ENCODE measurements at places on chromosomes 12 and 14.

- DNase-seq: no peak
Observed at GRCh38 chr12:56521209-56521589, 421 bp upstream of the RBMS2 start.

DNA sequence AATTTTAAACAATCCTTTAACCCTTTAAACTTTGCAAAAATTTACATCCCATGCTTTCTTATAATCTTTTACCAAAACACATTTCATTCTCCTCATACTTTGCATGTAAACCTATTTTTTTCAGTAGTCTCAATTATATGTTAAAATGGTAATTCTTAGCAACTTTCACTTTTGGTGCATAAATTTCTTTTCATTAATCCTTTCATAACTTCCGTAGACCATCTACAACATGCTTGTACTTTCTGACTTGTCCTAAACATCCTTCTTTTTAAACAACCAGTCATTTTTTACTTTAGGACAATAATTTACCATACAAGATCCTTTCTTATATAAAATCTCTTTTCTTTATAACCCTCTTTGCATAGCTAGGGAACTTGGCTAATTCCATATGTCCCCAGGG, 19.5 kb downstream of the CCDC91 start:
- no peak for DNase-seq

GRCh38 chr12:121033625-121034349, 5.3 kb downstream of the OASL start:
- no peak for DNase-seq

DNA sequence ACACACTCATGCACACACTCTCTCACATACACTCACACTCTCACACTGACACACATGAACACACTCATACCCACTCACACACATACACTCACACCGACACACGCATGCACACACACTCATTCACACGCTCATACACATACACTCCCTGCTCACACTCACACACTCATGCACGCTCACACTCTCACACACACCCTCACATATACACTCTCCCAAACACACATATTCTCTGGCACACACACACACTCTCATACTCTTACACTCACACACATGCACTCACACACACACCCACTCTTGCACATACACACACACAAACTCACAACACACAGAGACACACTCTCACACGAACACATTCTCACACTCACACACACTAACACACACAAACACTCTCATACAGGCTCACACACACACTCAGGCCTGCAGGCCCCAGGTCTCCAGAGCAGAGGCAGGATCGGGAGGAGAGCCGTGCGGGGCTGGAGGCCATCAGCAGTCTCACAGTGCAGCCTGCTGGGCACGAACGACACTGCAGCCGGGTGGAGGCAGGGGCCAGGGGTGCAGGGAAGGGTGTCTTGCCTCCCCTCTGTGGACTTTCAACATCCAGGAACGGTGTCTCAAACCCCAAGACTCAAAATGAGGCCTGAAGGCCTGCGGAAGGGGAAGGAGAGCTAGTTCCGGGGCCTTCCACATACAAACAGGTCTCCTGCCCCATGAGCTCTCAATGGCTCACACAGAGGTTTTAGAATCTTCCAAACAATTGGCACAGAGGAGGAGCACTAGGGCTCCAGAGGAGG, 148.7 kb downstream of the ANO2 start:
- peak; percentile 90 for DNase-seq

DNA sequence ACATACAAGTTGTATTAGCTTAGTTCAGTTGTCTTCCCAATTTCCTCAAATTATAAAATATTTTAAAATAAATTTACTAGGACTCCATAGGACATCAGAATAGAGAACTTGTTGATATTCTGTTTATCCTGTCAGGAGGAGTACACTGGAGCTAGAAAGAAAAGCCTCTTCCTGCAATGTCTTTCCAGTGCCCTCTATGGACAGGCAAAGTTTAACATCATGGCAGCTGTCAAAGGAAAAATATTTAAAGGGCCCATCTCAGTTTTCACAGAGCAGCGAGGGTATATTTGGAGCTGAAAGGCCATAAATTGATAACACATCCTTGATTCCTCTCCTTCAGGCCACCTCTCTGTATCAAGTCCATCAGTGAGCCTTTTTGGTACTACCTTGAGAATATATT, 19.0 kb downstream of the DIP2B start:
- DNase-seq: no peak

GRCh38 chr12:123267991-123268843, 3.4 kb downstream of the CDK2AP1 start:
- DNase-seq: no peak

- DNase-seq: peak; percentile 39
Observed at GRCh38 chr12:240566-240965, 22.1 kb downstream of the SLC6A13 start.

GRCh38 chr12:10301103-10301502, 6.6 kb upstream of the KLRD1 start:
- DNase-seq: no peak

DNA sequence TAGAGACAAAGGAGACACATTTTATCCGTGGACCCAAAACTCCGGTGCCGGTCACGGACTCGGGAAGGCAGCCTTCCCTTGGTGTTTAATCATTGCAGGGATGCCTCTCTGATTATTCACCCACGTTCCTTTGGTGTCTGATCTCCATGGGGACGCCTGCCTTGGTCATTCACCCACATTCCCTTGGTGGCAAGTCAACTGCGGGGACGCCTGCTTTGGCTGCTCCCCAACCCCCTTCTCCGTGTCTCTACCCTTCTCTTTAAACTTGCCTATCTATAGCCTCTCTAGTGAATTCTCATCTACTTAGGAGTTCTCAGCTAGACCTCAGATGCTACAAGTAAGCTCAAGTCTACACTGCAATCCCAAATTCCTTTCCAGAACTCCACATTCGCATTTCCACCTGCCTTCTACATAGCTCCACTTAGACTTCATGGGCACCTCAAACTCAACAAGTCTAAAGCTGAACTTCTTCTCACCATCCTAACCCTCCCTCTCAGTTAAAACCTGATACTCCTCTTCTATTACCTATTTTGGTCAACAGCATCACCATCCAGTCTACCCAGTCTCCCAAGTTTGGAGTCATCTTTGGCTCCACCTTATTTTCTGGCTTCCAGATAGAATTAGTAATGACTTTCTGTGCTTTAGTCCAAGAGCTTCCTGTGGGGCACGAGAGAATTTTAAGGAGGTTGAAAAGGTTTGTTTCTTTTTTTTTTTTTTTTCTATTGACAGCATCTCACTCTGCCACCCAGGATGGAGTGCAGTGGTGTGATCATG, 14.4 kb downstream of the SPTLC2 start:
- DNase-seq: no peak

DNA sequence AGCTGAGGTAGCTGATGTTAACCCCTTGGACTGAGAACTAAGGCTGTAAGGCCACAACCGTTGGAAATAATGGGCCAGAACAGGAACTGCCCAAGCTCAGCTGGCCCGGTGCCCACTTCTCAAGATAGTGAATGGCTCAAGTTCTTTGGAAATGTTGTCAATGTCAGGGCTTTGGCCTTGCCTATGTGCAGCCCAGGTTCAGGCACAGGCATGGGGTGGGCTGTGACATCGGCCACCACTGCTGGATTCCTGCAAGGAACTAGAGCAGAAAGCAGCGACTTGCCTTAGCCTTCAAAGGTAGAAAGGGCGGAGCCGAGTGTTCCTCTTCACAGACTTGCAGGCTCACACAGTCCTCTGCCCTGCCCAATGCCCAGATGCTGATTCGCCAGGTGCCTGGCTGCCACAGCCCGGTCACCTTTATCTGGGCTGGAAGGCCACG, 291.2 kb downstream of the ZFP36L1 start:
- no peak for DNase-seq

DNA sequence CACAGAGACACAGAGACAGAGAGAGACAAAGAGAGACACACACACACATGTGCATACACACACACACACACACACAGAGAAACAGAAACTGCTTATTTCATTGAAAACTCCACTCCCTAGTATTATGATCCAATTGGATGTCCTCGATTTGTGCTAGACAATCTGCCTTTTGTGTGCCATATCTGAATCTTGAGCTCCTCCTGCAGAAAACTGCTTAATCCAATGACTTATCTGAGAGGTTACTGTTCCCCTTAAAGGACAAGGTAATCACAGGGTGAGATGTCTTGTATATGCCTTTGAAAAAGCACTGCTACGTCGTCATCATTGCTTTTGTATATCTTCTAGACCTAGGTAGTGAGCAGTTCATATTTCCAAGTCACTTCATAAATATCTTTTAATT, 371.5 kb downstream of the LRIG3 start:
- no peak for DNase-seq

GRCh38 chr14:45156067-45156466, 20.3 kb downstream of the FANCM start:
- no peak for DNase-seq

DNA sequence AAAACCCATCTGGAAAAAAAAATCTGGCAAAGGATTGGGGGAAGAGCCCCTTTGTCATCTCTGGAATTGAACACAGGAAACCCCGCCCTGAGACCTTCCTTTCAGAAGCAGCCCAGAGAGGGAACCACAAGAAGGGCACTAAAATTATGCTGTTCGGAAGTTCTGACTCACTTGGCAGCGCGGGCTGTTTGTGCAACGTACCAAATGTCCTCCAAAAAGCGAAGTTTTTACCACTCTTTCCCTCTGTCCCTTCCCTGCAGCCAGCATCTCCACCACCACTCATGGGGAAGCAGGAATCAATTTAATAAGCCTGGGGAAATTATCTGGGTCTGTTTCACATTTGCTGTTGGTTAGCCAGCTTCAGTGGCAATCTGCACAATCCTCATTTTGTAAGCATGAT, 3.2 kb upstream of the SYNE3 start:
- DNase-seq: no peak

DNA sequence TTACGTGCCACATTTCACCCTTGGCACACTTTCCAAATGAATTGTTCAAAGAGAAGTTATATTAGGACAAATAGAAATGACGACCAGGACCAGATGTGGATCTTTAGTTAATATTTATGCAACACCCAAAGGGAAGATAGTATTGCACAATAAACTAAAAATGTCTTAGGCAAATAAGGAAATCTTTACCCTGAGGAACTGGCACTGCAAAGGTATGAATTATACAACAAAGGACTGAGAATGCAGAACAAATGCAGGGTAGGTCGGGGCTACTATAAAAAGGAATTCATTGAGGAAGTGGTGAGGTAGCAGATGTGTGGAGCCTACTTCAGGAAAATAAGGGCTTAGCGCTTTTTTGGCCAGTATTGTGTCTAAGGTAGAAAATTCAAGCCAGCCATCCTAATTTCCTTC, 3.9 kb upstream of the TMTC2 start:
- DNase-seq: no peak

- DNase-seq: peak; percentile 80
Observed at GRCh38 chr14:88189417-88190191, 133.5 kb downstream of the KCNK10 start.

DNA sequence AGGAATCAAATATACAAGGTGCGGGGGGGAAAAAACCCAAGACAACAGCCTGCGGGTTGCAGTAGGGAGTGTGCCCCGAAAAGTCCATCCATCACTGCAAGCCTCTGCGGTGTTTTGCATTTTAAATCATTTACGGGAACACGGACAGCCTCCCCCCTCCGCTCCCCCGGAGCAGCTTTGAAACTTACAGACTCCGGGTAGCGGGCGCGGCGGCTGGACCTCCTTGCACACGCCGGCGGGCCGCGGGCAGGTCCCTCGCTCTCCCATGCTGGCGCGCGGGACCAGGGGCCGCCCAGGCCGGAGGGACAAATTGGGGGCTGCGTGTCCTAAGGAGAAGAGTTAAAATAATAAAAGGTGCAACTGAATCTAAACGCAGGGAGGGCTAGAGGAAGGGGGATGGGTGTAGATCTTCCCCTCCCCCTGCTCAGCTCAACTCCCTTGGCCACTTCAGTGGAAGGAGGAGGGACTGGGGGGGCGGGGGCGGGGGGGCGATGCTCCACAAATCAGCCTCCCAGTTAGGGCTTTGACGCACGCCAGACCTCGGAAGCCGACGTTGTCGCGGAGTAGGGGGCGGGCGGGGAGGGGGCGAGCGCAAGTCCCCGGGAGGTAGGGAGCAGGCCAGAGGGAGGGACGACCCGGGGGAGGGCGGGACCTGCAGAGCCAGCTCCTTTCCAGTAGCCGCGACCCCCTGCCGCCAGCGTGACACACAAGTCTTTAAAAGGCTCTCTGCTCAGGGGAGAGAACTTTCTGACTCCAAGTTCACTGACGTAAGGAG, at the start of gene KCNJ8:
Gene KCNJ8 (minus strand): TSS at position 349 of the 775 bp plus-strand sequence. CDS start 1,090 bp downstream, outside the sequence.
- peak; percentile 85 for DNase-seq

GRCh38 chr14:51860164-51860824, at the start of gene GNG2:
Gene GNG2 (plus strand): TSS chr14:51860612. CDS start chr14:51950679, 90,067 bp downstream.
- peak; percentile 82 for DNase-seq

GRCh38 chr14:51323492-51323891, 83.4 kb downstream of the TMX1 start:
- no peak for DNase-seq

- DNase-seq: no peak
Observed at GRCh38 chr14:71474301-71475265, 457.6 kb upstream of the RGS6 start.
